Stimulated activated CD4-positive, alpha-beta T cell treated with anti-CD3 and anti-CD28 coated beads, Interleukin-4, amount 100 ng/mL, for 48 hours (primary cell): ENCODE measurements at places on chromosomes 4 and X.

- DNase-seq = no peak
Measured at GRCh38 chr4:157271166-157271869, 50.8 kb downstream of the GRIA2 start.

DNA sequence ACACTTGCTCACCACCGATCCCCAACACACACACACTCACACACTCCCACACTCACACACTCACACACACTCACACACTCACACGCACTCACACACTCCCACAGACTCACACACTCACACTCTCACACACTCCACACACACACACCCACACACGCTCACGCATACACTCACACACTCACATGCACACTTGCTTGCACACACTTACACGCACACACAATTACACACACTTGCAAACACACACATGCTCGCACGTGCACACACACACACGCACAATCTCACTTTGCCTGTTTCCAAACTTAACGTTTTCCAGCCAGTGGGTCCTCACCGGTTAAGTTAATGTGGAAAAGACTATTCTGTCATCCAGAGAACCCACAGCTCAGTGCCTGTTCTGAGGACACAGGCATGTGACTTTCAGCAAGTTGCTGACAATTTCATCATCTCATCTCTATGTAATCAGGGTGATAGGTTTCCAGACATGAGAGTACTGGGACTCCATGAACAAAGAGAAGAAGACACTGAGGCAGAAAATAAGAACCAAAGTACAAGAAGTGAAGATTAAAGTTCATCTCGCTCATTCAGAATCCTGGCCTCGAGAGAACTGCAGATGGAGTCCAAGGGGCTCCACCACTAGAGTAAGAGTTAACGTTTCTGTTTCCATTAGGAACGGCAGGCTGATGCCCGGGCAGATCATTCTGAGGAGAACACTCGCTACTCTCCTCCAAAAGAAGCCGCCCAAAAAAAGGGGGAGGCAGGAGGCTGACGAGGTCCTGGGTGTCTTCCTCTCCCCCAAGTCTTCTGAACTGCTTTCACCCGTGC, 153.2 kb upstream of the FRG1 start:
- DNase-seq = no peak

DNA sequence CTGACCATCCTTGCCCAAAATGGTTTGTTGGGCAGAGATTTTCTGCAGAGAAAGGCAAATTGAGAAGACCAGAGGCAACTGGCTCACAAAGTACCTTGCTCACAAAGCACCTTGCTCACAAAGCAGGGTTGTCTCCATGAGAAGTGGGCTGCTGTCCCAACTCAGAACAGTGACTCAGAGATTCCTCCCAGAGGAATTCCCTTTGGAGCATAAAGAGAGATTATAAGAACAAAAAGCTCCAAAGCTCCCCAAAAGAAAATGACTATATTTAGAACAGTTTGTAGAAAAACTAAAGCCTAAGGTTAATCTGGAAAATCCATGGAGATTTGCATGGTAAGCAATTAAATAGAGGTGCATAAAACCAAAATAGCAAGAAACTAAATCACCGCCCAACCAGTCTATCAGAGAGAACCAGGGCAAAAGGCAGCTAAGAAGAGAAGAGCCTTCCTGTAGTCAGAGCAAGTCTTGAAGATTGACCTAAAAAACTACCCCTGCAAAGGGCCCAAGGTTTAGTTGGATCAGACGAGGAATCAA, 731.4 kb downstream of the FAT4 start:
- no peak for DNase-seq

DNA sequence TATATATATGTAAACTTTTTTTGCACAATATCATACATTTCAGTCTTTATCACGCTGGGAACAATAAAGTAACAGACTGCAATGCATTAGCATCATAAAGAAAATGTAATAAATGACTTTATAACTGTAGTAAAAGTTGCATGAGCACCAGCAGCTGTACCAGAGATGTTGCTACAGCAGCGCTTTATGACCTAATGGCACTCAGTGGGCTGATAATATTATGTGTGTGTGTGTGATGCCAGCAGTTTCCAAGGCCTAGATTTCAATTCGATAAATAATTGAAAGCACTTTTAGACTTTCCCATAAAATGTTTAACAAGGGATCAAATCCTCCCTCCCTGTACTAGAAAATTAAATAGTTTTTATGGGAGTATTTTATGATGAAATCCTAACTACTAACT, 367.6 kb upstream of the AGA start:
- DNase-seq = no peak

DNA sequence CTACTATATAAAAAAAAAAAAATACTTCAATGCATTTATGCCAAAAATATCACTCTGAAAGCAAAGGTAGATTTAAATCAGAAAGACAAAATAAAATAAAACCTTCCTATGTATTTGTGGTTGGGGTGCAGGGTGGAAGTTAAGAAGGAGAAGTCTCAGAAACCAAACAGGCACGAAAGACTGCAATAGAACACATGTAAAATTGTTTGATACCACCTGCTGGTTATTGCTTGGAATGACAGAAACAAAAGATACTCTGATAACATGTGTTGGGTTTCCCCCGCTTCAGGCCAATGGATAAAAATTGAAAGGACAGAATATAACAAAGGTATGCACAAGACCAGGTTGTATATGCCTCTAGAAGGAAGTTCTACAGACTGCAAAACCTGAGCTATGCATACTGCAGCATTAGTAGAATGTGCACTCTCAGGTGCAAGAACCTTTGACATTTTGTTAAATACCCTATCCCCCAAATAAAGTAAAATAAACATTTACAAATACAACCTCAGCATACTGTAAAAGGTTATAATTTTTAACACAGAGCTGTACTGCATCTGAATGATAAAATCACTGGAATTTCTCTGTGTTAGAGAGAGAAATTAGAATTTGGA, 118.8 kb downstream of the GABRA2 start:
- DNase-seq = no peak
